Hippocampal formation (tissue), 2 donors: ENCODE measurements at places on chromosomes 1 and 21.
A peak's percentile ranks its signal among the peaks of the same experiment; 100 is the strongest.

DNA sequence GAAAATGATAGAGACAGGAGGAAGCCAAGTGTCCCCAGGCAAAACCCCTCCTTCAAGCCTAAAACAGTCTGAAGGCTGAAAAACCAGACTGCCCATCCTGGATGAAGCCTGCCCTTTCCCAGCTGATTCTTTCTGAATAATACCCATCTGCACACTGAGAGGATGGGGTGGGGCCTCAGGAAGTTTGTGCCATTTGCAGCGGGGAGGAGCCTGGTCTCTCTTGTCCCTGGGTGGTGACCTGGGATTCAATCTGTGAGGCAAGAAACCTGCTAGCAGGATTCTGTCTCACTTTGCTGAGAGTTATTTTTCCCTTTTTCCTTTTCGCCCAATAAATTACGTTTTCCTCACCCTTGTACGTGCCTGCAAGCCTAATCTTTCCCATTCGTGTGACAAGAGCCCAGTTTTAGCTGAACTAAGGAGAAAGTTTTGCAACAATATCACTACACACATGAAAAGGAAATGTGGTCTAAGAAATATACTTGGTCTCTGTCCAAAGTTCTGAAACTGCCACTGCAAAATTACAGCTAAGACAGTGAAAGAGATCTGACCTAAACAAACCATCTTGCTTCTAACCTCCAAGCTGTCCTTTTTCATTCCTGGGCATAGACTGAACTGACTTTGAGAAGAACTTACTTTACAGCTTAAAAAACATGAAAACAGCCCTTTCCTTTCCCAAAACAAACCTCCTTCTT lies 105.0 kb downstream of the COP1 start:
- DNase-seq, result no peak

- DNase-seq, result no peak
These were observed 20.6 kb downstream of the CTSK start for GRCh38 chr1:150787455-150787854.

DNA sequence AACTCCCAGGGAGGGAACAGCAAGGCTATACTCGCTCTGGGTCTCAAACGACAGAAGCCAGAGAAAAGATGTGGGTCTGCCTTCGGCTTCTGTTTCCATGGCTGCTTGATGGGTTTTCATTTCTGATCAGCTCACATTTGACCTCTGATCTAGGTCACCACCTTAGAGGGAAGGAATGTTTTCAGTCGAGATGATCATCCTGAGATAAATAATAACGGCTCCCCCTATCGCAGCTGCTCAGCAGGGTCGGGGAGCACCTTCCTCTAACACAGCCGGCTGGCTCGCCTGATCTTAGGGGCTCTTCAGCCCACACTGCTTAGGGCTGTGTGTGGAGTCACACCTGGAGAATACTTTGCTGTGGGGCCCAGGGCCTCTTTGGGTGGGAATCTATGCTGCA lies 53.1 kb upstream of the ZNF648 start:
- no peak for DNase-seq

DNA sequence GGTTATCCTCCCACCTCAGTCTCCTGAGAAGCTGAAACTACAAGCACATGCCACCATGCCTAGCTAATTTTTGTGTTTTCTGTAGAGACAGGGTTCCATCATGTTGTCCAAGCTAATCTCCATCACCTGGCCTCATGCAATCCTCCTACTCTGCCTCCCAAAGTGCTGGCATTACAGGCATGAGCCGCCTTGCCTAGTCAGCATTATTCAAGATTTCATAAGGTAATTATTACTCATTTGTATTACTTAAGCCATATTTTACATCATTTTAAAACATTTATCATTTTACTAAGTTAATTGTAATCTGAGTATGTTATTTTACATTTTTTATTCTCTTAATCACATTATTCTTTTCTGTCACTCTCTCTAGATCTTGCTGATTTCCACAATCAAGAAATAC lies 1575.6 kb downstream of the NCAM2 start:
- DNase-seq, result no peak

DNA sequence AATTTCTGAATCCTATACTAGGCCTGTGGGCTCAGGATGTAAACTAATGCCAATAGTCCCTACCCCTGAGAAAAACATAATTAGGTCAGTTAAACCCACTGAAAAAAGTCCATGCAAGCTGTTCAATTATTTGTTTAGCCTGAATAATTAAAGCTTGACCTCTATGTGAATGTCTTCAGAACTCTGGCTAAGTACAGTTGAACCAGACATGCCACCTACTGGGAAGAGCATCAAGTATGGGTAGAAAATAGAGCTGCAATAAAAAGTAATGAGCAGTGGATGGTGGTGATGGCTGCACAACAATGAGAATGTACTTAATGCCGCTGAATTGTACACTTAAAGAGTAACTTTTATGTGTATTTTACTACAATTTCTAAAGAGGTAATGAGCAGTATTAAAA lies 23.6 kb upstream of the SLC19A2 start:
- no peak for DNase-seq

DNA sequence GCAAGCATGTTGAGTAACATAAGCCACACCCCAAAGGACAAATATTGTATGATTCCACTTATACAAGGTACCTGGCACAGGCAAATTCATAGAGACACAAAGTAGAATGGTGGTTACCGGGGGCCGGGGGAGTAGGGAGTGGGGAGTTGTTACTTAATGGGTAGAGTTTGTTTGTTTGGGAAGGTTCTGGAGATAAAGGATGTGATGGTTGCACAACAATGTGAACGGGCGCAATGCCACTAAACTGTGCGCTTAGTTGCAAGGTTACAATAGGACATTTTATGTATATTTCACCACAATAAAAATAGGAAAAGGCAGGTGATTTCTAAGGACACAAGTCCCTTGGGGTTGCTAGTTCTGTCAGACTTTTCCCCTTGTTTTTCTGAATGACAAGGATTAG lies 516.6 kb downstream of the KIF26B start:
- DNase-seq, result no peak

DNA sequence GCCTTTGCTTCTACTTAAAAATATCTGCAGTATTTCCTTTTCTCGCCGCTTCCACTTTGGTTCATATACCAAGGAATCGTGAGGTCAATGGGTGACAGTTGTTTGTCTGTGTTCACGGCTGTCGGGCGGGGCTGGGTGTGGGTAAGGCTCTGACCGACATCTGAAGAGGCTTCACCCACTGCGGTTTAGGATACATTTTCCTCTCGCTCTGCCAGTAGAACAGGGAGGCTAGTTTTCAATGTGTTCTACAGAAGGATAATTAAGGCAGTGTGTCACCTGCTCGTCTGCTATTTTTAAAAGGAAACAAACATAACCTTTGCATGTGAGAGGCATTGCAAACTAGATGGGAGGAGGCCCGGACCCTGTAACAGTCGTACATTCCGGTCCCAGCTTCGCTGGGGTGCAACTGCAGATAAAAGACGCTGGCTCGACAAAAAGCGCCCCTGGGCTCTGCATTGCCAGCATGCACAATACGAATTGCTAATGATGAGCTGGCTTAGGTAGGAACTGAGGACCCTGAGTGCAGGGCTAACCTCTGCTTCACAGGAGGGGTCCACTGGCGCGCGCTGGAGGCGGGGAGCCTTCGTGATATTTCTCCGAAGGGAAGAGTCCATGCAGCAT lies 8.5 kb upstream of the ERG start:
- DNase-seq, result no peak

- DNase-seq, result peak; percentile 51
These were observed 23.7 kb upstream of the SRRM1 start for GRCh38 chr1:24619376-24619775.

- no peak for DNase-seq
These were observed 21.4 kb downstream of the SOX13 start for GRCh38 chr1:204094313-204094729.

DNA sequence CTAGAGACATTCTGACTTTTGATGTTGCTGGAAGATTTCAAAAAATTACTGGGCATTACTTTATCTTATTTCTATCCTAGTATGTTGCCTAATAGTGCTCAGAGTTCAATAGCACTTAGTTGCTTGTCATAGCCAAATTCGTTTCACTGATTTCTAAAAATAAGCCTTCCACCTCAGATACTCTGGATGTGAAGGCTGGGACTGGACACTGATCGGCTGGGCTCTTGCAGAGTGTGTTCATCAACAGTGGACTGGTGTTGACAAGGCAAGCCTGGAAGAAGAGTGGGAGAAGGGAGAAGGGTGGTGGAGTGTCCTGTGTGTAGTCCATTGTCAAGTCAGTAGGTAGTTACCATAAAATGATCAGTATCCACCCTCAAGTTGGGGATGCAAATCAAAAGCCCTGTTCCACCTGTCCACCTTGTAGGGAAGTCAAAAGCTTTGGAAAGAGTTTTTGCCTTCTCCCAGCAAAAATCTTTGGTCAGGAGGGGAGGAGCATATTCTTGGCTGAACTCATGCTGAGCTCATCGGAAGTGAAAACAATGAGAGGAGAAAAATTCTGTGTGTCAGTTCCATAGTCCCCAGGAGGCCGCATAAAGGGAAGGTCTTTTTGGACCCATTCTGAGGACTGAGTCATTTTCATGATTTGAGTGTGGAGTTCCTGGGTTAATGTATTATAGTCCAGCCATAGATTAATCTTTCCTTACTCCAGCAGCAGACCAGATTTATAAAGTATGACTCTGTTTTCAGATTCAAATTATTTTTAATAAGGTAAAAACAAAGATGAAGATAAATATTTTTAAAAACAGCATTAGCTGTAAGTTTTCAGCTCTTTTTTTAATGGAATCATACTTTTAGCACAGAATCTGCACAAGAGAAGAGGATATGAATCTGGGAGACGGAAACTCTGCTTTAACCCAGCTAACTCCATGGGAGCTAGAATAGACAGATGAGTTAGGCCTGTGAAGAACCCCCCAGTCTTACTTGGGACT lies 99.5 kb upstream of the BMP8A start:
- DNase-seq, result peak; percentile 24
